ENCODE measurements at places on chromosomes 3 and 15. TPM values are rescaled to one million over a fixed set of nuclear protein-coding genes. Genes with fewer than 3 reads are reported as not detected.

GRCh38 chr3:58520403-58521335 is 16.3 kb downstream of the ACOX2 start:
- no peak for DNase-seq

- no peak for DNase-seq
These were observed 3.8 kb upstream of the KATNBL1 start for GRCh38 chr15:34213690-34214089.

DNA sequence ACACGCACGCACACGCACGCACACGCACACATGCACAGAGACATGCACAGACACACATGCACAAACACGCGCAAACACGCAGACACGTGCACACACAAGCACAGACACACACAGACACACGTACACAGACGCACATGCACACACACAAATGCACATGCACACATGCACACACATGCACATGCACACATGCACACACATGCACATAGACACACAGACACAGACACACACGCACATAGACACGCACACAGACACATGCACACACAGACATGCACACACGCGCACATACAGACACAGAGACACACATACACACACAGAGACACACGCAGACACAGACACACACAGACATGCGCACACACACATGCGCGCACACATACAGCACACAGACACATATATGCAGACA is 26.4 kb upstream of the PIGZ start:
- no peak for DNase-seq

- no peak for DNase-seq
These were observed 38.1 kb downstream of the ATG7 start for GRCh38 chr3:11310258-11310657.

- no peak for DNase-seq
These were observed 8.0 kb downstream of the TMIE start for GRCh38 chr3:46709157-46709654.

Gene RAB6B
- total RNA-seq, result 43.2 TPM

GRCh38 chr15:72116731-72117485 is 1.0 kb downstream of the MYO9A start:
- peak; percentile 24 for DNase-seq

GRCh38 chr3:169362301-169362700 is 301.2 kb downstream of the MECOM start:
- no peak for DNase-seq

- DNase-seq, result no peak
These were observed 34.0 kb upstream of the DUSP7 start for GRCh38 chr3:52090131-52090932.

DNA sequence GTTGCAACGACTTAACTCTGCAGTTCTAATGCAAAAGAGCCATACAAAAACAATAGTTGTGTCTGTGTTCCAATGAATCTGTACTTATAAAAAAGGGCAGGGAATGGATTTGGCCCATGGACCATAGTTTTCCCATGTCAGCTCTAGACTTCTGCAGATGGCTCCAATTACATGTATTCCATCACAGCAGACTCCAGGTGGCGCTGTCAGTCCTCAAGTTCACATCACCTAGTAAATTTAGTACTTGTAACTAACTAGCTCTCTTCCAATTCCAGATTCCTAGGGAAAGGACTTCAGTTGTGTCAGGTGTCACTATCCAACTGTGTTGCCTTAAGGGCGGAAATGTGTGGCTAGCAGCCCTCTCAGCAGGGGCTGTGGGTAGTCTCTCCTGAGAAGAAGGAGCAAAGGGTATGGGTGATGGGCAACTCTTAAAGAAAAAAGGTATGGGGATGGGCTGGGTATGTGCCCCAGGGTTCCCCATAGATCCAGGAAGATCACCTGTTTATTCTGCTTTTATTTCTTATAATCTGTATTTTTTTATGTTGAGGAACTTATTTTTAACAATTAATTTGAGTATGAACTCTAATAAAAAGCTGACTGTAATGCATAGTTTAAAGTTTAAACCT is 36.2 kb downstream of the BBS4 start:
- DNase-seq, result peak; percentile 35

DNA sequence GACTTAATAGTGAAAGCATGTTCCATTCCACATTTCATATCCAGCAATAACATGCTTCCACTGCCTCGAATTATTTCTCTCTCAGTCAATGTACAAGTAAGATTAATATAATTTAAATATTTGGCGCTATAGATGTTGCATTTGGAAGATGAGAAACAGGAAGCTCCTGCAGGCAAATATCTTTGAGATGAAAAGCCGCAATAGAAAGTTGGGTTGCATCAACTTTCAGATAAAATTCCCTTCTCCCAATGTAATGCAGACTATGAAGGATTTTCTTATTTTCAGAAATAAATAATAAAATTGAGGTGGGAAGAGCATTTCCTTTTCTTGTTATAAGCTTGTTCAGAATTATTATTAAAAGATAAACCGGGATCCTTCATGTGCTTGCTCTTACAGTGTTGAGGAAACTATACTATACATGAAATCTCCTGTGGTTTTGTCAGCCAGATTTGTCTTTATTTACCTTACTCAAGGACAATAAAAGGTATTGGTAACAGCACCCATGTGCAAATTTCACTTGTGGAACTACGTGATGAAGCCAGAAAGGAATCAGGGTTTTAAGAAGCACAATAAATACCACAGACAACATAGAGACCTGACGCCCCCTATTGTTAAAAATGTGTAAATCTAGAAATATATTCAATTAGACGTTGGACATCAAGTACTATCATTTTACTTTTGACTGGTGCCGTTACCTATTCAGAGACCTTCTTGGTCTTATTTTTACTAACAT is 307.0 kb downstream of the ARPP21 start:
- DNase-seq, result no peak

Gene SI
- not detected for total RNA-seq

Gene FMN1
- 1.2 TPM for total RNA-seq

- no peak for DNase-seq
These were observed 196.3 kb downstream of the DTWD1 start for GRCh38 chr15:49817100-49817499.

Gene DNAH12
- total RNA-seq, result 0.82 TPM

DNA sequence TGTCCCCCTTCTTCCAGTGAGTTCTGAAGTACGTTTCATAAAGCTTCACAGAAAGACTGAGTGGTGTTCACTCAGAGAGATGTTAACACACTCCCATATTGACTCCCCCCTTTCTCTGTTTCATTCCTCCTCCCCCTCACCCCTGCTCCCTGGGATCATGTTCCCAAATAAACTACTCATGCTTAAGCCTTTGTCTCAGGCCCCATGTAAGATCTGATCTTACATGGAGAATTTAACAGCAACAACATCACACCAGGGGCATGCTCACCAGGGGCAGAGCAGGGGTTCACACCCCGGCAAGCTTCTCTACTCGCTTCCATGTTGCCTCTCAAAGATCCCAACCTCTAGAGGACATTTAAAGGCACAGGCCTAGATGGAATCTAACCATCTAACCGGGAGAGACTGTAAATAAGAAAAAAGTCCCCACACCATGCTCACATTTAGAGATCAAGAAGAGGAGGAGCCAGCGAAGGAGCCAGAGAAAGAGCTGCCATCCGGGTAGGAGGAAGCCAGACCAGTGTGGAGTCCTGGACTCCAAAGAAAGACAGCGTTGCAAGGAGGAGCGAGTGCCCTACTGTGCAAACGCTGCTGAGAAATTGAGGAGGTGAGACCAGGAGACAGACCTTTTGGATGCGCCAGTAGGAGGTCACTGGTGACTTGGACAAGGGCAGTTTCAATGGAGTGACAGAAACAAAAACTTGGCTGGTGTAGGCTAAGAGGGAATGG is 21.4 kb upstream of the SRP14 start:
- DNase-seq, result no peak

DNA sequence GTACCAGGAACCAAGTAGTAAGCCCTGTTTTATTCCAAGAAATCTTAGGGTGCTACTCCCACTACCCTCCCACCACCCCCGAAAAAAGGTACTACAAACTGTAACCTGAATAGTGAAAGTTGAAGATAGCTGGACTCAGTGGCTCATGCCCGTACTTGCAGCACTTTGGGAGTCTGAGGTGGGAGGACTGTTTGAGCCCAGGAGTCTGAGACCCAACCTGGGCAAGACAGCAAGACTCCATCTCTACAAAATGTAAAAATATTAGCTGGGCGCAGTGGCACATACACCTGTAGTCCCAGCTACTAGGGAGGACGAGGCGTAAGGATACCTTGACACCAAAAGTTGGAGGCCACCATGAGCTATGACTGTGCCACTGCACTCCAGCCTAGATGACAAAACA is 7.9 kb downstream of the RHOA start:
- DNase-seq, result no peak

Gene SCN5A
- total RNA-seq, result 1.2 TPM

Gene SLC6A1
- total RNA-seq, result 52.2 TPM

DNA sequence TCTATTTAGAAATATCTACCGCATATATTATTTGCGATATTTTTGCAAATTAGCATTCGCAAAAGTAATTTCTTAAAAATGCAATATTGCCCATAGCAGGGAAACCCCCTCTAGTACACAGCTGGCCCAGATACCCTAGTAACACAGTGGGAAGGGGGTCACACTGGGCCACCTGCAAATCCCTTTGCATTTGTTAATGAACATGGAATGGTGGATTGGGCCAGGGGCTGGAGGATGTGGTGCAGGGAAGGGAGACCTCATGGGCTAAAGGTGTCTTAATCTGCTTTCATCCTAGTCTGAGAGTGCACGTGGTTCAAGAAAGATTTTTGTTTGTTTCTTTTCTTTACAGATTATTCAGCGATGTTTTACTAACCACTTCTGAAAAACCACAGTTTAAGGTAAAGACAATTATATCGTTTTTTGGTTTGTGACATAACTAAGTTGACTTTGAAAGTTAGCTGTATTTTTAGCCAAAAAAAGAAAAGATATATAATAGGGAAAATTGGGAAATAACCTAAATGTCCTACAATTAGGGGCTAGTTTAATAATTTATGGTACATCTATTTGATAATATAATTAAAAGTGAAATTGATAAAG is 30.0 kb downstream of the PDHB start:
- DNase-seq, result no peak

Gene REC114
- not detected for total RNA-seq

Gene APOD
- total RNA-seq, result 2.9 TPM

Gene LRRIQ4
- 0.82 TPM for total RNA-seq

DNA sequence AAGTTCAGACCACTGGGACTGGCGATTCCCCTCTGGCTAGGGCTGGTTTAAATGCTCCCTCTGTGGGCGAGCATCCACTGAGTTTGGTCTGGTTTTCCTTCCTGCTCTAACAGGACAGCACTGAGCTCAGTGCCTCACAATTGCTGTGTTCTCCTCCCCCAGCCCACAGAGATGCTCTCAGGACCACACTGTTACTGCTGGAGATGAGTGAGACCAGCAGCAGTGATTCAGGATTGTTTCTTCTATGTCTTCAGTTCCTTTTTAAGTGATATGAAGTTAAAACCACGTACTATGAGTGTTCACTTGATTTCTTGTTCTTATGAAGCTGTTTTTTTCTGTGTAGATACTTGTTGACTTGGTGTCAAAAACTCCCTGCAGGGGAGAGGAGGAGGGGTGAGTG is 180.4 kb upstream of the COL8A1 start:
- DNase-seq, result no peak

Gene CAPN3
- total RNA-seq, result 2.0 TPM

- DNase-seq, result no peak
These were observed 330.7 kb upstream of the LRRC3B start for GRCh38 chr3:26291840-26292239.

DNA sequence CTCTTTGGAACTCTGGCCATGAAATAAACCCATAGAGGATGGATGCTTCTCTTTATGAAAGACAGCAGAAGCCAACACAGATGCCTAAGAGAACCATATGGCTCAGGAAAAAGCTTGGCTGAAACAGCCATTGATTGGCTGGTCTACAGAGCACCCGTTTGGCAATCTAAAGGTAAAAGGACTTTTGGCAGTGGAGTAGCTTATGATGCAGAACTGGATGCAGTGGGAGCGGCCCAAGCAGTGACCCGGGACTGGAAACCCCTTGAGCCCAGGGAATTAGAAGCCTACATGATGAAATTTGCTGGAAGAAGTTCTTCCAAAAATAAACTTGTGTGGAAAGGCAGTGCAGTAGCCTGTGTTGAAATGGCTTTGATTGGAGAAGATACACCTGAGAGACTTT is 360.2 kb downstream of the NR2F2 start:
- no peak for DNase-seq

GRCh38 chr3:49497606-49498005 is 27.5 kb downstream of the DAG1 start:
- no peak for DNase-seq

- DNase-seq, result no peak
These were observed 294.3 kb downstream of the CNTN4 start for GRCh38 chr3:2392981-2393380.

GRCh38 chr15:63403254-63403945 is 21.8 kb upstream of the CA12 start:
- no peak for DNase-seq

Gene MUC4
- 0.41 TPM for total RNA-seq

- no peak for DNase-seq
These were observed 480.9 kb downstream of the ZIC1 start for GRCh38 chr3:147890114-147890513.

Gene LDHAL6B
- not detected for total RNA-seq

GRCh38 chr3:74839566-74839965 is 225.1 kb upstream of the CNTN3 start:
- DNase-seq, result no peak

Measured in frontal cortex (tissue), 4 donors.